ENCODE measurements at places on chromosomes 5 and 9. TPM values are rescaled to one million over a fixed set of nuclear protein-coding genes. Genes with fewer than 3 reads are reported as not detected.

Gene TRPM6
- total RNA-seq: 1.4 TPM

Gene CFAP157
- 0.06 TPM for total RNA-seq

Gene SNX18
- 7.3 TPM for total RNA-seq

Gene C1QTNF3
- 0.23 TPM for total RNA-seq

Gene PCDHB6
- 1.1 TPM for total RNA-seq

Gene FAXDC2
- total RNA-seq: 0.07 TPM

Gene PALM2AKAP2
- 0.36 TPM for total RNA-seq

Gene ZNF608
- 0.40 TPM for total RNA-seq

Gene NXNL2
- 0.67 TPM for total RNA-seq

Gene CDH6
- total RNA-seq: 0.10 TPM

Gene ADAMTS6
- total RNA-seq: 0.11 TPM

Gene ALDOB
- total RNA-seq: not detected

Gene FOXD4L4
- not detected for total RNA-seq

Gene RIMOC1
- total RNA-seq: 13.2 TPM

Gene MEIKIN
- total RNA-seq: not detected

Gene FOXD4L5
- 0.10 TPM for total RNA-seq

Gene SLC36A3
- not detected for total RNA-seq

Gene CMBL
- 22.2 TPM for total RNA-seq

Gene C5
- 14.2 TPM for total RNA-seq

Gene NIPAL4
- total RNA-seq: 11.0 TPM

Gene SCGB3A2
- total RNA-seq: not detected

Gene RGS7BP
- not detected for total RNA-seq

Gene FOXI1
- not detected for total RNA-seq

Gene PCDHB9
- total RNA-seq: not detected

Gene GABRB2
- not detected for total RNA-seq

Gene ROR2
- 1.9 TPM for total RNA-seq

Gene C9orf50
- not detected for total RNA-seq

Gene RCL1
- total RNA-seq: 41.9 TPM

Gene NUTM2G
- not detected for total RNA-seq

Gene CNTFR
- 0.20 TPM for total RNA-seq

Gene PPP1R26
- total RNA-seq: 19.0 TPM

Gene B4GALT1
- 173 TPM for total RNA-seq

Gene BTNL3
- total RNA-seq: not detected

Gene PCDHGB6
- 0.12 TPM for total RNA-seq

Gene SPATA9
- total RNA-seq: 0.13 TPM

Gene SURF1
- 40.7 TPM for total RNA-seq

Gene SPATA31D4
- total RNA-seq: not detected

Gene FAT2
- 0.02 TPM for total RNA-seq

Gene CDX1
- not detected for total RNA-seq

Gene IFNA13
- total RNA-seq: not detected

Gene FBLL1
- not detected for total RNA-seq

Gene ANKRD31
- total RNA-seq: 0.05 TPM

Gene CDC25C
- 12.0 TPM for total RNA-seq

Gene GZMA
- total RNA-seq: not detected

Gene SH3TC2
- 0.29 TPM for total RNA-seq

Gene SHOC1
- total RNA-seq: not detected
